ENCODE measurements at places on chromosomes 1 and 21.
A peak's percentile ranks its signal among the peaks of the same experiment; 100 is the strongest.

DNA sequence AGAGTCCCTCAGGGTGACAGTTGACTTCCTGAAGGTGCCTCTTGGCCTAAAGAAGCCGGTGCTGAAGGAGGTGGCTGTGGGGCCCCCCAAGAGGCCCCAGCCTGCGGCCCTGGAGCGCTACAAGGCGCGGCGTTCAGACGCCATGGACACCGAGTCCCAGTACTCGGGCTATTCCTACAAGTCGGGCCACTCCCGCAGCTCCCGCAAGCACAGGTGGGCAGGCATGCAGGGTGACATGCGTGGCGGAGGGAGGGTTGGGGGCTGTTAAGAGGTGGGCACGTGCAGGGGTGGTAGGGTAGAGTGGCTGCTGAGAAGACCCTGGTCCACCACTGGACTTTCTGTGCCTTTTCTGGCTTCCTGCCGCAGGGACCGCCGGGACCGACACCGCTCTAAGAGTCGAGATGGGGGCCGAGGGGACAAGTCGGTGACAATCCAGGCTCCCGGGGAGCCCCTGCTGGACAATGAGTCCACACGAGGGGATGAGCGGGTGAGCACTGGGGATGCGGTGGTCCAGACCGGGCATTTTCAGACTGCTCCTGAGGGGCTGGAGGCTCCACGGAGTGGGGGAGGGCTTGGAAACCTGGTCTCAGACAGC, 15.4 kb downstream of the VANGL2 start:
- no peak for DNase-seq

DNA sequence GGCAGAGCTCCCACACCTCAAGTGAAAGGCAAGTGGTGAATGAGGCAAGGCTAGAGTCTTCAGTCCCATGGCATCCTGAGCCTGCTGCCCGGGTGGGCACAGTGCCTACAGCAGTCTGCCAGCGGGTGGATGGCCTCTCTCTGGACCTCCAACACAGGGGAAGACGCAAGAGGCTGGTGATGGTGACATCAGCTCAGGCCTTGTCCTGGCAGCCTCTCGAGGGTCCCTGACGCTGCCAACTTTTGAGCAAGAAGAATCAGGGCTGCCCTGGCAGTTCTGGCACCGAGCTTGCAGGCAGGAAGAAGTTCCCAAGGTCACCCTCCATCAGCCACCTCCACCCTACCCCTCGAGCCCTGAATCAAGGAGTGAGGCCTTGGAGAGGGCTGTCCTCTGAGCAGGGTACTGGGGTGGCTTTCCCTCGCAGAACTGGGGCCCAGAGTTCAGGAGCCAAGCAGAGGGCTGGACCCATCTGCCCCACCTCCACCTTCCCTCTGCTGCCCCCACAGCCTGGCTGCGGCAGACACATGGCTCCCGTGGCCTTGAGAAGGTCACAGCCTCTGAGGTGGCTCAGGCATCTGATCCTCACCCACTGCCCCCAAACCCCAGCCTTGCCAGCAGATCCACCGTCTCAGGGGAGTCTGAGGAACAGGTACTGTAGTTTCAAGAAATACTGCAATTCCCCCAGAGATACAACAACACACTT, 5.8 kb downstream of the RAP1GAP start:
- DNase-seq, result no peak

GRCh38 chr1:205199931-205200299, 11.6 kb downstream of the DSTYK start:
- no peak for DNase-seq

- no peak for DNase-seq
Measured at GRCh38 chr1:113442131-113442530, 51.8 kb downstream of the MAGI3 start.

DNA sequence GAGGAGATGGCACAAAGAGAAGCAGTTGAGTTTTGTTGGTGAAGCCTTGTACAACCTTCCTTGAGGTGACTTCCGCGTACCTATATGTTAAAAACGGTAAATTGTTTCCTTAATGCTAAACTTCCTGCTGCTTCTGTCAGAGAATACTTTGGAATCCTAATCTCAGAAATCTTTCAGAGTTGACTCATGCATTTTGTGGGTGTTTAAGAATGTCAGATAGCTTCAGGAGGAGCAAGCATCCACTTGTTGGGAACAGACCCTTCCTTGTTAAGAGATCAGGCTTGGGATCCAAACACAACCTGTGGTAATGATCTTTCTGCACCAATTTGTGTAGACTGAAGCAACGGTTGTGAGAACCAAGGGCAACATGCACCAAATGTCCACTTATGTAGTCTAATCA, 29.5 kb downstream of the AK4 start:
- no peak for DNase-seq

- no peak for DNase-seq
Measured at GRCh38 chr21:40465382-40465781, 381.6 kb downstream of the DSCAM start.

DNA sequence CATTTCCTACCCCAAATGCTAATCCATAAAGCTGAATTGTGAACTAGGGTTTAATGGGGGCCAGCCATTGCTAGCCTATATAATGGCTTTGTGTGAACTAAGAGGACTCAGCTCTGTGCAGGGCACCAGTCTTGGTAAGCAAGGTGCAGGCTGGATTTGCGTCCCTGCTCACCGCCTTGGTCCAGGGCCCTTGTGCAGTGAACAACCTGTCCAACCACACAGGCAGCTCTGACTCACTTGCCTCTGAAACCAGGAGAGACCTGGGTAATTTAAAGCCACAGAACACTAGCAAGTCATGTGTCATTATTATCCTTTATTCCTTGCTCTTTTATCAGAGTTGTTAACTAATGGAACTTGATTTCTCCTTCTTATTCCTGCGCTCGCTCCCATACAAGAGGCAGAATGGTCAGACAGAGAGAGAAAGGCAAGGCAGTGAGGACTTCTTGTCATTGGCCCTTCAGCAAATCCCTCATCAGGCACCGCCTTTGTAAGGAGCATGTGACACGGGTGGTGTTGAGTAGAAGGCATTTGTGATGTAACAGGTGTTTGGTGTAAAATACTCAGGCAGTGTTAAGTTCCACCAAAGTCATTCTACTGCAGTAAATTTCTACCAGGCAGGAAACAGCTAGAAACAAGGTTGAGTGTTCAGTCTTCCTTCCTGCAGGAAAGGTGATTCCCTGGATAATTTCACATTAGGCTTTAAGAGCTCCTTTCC, 67.3 kb upstream of the OLIG2 start:
- DNase-seq, result peak; percentile 8

DNA sequence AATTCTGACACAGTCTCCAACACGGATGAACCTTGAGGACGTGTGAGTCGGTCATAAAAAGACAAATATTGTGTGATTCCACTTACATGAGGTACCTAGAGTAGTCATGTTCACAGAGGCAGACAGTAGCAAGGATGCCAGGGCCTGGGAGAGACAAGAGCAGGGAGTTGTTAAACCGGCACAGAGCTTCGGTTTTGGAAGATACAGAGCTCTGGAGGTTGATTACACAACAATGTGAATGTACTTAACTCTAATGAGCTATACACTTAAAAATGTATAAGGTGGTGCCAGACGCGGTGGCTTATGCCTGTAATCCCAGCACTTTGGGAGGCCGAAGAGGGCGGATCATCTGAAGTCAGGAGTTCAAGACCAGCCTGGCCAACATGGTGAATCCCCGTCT, 37.8 kb upstream of the NEK2 start:
- no peak for DNase-seq

GRCh38 chr1:51898090-51898734, 19.7 kb upstream of the NRDC start:
- no peak for DNase-seq

- no peak for DNase-seq
Measured at GRCh38 chr21:30605968-30606367, 5.1 kb downstream of the KRTAP22-1 start.

GRCh38 chr1:119015547-119015946, 27.4 kb upstream of the TBX15 start:
- no peak for DNase-seq

GRCh38 chr1:52192436-52192835, 50.5 kb downstream of the ZFYVE9 start:
- DNase-seq, result no peak

DNA sequence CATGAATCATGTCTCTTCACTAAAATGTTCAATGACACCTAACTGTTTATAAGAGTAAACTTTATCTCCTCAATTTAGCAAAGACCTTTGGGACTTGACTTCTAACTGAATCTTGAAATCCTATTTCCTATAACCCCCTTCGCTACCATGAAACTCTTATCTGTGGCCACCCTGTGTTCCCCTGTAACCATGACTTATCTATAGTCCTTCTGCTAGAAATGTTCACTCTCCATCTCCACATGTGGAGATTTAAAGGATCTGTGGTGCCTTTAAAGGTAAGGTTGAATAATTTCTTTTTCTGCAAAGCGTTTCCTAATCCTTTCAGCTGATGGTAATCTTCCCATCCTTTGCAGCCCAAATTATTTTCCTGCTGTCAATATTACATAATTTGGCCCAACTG, 436.3 kb upstream of the RUNX1 start:
- DNase-seq, result no peak

DNA sequence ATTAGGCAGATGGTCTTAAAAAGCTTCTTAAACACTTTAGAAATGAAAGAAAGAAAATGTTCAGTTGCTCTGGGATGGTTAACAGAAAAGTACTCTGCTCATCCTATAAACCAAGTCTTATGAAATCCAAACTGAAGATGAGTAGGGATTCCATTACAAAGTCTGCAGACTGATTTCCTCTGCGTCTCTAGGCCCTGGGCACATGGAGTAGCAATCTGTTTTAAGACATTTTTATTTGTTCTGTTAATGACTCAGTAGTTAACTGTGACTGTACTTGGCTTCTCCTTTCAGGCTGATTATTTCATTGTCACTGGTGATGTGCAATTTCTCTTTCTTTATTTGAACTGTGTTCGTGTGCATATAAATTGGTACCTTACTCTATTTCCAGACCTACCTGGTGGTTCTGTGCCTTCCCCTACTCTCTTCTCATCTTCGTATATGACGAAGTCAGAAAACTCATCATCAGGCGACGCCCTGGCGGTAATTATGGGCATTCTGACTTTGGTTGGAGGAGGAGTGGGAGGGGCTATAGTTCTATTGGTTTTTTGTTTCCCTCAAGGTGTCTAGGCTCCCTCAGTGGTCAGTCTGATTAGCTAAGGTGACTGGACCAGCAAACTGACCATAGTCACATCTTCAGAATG, 30.6 kb downstream of the ATP1A1 start:
- no peak for DNase-seq

DNA sequence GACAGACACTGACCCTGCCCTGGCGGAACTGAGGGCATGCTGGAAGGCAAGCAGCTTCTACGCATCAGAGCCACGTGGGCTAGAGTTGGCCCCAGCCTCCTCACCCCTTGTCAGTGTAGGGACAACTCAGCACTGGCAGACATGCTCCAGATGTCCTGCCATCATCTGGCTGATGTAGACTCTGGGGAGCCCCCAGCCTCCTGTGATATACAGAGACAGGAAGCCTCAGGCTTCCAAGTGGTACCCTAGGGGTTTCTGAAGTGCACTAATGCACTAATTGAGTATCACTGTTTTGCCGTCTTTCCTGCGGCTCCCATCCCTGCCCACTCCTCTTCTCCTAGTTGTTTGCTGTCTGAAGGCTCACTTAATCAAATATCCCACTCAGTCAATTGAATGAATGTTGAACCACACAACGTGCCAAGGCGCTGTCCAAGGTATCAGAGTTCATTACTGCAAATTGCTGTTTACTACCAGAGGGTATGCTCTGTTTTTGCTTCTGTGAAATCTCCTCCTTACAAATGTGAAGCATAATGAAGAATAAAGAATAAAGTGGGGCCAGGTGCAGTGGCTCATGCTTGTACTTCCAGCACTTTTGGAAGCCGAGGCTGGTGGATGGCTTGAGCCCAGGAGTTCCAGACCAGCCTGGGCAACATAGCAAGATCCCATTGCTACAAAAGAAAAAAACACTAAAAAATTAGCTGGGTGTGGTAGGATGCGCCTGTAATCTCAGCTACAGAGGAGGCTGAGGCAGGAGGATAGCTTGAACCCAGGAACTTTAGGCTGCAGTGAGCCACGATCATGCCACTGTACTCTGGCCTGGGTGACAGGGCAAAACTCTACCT, 76.4 kb upstream of the ZBTB18 start:
- DNase-seq, result peak; percentile 36

DNA sequence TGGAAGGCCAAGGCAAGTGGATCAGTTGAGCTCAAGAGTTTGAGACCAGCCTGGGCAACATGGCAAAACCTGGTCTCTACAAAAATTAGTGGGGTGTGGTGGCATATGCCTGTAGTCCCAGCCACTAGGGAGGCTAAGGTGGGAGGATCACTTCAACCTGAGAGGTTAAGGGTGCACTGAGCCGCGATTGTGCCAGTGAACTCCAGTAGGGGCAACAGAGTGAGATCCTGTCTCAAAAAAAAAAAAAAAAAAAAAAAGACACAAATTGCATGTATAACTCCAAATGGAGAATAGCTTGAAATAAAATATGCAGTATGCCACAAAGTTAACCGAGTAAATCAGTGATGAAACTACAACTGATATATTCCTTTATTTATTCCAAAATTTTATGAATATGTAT, 51.6 kb downstream of the LRRC40 start:
- no peak for DNase-seq

DNA sequence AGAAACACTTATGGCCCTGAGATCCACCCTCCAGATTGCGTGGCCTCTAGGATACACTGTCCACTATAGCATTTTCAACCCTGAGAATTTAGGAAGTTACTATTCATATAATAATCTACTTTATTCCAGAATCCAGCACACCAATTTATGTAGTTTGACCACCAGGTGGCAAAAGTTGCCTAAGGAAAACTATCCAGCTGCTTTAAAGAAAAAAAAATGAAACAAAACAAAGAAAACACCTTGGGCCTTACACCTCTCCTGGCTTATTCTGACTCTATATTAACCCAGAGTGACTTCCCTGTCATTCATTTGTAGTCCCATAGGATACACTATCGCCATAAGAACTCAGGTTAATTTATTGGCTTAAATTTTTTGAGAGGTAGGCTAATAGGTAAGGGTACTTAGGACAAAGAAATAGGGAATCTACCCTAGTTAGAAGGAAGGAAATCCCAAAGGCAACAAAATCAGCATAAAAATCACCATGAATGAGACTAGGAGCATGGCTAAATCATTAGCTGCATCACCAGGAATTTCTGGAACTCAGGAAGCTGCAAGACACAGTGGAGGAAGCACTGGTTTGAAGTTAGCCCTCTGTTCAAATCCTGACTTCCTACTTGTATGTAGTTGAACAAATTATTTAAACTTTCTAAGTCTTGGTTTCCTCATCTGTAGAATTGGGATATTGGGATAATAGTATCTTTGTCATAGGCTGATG, 107.5 kb downstream of the SPAG17 start:
- peak; percentile 1 for DNase-seq

DNA sequence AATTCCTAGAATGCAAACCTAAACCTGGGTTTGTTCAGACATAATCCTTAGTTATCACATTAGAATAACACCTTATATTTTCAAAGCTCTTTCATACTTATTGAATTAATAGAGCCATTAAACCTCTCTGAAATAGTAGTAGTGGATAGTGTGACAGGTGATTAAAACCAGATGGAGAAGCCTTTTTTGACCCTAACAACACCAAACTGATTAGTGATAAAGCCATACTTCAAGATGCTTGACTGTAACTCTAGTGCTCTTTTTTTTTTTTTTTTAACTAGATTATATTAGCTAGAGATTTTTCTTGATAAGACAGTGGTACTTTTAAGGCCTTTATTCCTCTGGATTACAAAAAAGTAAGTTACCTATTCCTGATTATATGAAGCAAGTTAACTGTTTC, 190.1 kb downstream of the ST6GALNAC3 start:
- DNase-seq, result no peak

GRCh38 chr21:39630827-39631226, 18.1 kb downstream of the B3GALT5 start:
- no peak for DNase-seq
